ENCODE measurements at places on chromosomes 1 and 21.

DNA sequence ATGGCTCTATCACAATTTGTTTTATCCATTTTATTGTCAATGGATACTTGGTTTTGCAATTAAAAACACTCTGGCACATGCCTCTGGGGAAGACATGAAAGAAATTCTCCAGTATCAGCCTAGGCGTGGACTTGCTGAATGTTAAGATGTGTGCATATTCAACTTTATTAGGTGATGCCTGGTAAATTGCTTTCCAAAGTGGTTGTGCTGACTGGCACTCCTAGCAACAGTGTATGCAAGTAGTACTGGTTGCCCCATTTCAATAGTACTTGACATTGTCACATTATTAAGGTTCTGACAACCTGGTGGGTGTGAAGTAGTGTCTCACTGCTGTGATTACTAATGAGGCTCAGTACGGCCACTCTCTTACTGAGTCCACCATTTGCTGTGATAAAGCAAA, 48.1 kb downstream of the BEND5 start:
- no peak for DNase-seq

DNA sequence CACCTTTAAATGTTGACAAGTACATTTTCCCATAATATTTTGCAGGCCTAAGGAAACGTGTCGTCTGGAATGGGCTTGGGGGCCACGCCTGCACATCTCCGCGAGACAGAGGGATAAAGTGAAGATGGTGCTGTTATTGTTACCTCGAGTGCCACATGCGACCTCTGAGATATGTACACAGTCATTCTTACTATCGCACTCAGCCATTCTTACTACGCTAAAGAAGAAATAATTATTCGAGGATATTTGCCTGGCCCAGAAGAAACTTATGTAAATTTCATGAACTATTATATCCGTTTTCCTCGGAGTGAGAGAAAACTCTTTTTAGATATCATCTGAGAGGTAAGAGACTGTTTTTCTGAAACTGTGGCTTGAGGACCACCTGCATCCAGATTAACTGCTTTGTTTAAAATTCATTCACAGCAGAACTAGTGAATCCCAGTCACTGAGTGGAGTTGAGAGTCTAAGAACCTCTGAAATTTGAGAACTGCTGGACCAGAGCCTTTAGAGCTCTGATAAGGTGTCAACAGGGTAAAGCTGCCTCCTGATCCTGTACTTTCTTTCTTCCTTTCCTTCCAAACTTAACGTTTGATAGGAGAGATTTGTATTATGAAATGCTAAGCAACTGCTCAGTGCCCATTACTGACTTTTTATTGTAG, 811 bp downstream of the EXO1 start:
- DNase-seq, result no peak

GRCh38 chr1:243495442-243496186, 239.8 kb downstream of the SDCCAG8 start:
- no peak for DNase-seq

- no peak for DNase-seq
Measured at GRCh38 chr1:31062867-31063380, 2.6 kb downstream of the PUM1 start.

DNA sequence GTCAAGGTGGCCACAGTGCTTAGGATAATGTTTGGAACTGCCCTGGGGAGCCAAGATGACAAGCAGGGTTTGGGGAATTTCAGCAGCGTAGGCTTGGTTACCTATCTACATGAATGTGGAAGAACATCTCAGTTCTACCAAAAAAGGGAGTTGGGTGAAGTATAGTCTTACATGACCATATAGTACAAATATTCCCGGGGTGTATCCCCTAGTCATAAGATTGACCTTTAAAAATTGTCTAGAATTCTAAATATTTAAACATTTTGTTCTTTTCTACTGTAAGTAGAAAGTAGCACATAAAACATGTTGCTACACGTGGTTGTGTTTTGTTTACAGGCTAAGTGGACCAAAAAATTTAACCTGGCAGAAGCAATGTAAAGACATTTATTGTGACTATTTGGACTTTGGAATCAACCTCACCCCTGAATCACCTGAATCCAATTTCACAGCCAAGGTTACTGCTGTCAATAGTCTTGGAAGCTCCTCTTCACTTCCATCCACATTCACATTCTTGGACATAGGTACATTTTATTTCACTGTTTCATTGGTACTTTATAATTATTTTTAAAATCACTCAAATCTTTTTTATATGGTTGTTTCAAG, 20.3 kb downstream of the IL12RB2 start:
- DNase-seq, result no peak

DNA sequence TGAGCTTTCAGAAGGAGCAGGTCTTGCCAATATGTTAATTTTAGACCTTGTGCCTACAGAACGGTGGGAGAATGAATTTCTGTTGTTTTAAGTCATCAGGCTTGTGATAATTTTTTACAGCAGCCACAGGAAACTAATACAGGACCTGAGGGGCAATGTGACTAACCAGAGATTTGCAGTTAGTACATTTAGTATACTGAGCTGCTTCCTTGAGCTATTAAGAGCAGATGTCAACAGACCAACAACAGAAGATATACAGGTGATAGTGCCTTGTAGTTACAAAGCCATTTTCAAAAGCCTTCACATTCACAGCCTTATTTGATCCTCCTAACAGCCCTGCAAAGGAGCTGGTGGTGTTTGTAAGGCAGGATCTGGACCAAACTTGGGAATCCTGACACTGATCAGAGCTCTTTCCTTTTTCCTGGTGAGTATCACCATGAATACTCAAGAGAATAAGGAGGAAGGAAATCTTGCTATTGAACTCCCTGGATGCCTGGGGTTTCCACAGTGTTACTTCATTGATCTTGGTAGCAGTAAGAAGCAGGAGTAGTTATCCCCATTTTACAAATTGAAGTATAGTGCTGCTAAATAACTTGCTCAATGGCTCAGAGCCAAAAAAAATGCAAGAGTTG, 4.7 kb upstream of the SLAMF1 start:
- no peak for DNase-seq

GRCh38 chr1:54052431-54052933, 522 bp downstream of the TMEM59 start:
- DNase-seq, result peak; percentile 55

- DNase-seq, result no peak
Measured at GRCh38 chr1:113950908-113951307, 21.8 kb downstream of the HIPK1 start.
